Nephron progenitor cell (in vitro differentiated cells): ENCODE measurements at places on chromosomes 1 and 21.

GRCh38 chr1:175154629-175155472 is 37.7 kb downstream of the KIAA0040 start:
- DNase-seq = peak; percentile 76

DNA sequence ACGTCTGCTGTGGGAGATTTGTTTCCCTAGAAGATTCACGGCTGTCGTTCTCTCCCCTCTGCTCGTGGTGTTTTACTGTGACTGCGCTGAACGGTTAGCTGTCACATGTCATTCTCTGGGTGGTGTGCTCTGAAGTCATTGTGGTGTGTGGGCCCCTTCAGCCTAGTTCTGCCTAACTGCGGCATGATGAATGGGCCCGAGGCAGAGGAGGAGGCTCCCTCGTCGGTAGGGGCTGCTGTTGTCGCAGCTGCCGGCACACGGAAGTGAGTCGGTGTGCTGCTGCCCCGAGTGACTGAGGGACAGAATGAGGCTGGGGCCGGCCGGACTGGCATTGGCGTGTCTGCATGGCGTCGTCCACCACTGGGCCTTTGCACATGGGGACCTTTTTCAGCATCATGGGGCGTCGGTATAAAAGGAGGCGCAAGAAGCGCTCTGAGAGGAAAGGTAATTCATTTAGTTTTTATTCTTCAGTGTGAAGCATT is 77.9 kb downstream of the ADARB1 start:
- peak; percentile 67 for DNase-seq

DNA sequence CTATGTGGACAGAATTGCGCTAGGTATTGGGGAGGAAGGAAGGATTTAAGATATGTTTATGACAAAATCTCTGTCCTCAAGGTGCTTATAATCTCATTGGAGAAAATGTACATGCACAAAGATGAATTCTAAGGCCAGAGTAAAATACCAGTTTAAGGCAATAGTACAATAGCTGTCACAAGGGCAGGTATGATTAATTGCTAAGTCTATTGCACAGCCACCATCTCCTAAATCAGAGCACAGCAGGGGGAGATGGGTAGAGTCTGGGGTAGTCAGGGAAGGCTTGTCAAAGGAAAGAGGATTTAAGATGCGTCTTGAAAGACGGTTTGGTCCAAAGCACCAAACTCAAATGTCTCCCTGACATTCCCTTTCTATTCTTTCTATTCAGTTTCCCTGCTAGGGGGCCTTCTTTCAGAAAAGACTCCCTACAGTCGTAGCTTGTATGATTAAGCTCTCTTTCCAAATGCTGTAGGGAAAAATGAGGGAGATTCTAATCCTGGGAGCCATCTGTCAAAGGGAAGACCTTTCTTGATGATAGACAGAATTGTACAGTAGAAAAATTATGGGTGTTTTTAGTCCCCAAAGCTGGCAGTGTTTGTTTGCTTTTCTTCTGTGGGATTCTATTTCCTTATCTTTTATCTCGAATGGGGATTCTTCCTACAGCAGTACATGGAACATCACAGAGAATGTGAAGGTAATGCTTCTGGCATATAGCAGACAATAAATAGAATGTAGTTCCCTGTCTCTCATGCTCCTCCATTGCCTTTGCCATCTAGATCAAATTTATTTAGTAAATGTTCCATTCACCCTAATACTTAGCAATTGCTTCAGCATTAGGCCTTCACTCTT is 107.6 kb upstream of the NFIA start:
- no peak for DNase-seq

- DNase-seq = peak; percentile 64
Observed at GRCh38 chr1:17984583-17984982, 123.0 kb upstream of the IGSF21 start.

- peak; percentile 45 for DNase-seq
Observed at GRCh38 chr1:61005614-61006580, 76.5 kb upstream of the NFIA start.

DNA sequence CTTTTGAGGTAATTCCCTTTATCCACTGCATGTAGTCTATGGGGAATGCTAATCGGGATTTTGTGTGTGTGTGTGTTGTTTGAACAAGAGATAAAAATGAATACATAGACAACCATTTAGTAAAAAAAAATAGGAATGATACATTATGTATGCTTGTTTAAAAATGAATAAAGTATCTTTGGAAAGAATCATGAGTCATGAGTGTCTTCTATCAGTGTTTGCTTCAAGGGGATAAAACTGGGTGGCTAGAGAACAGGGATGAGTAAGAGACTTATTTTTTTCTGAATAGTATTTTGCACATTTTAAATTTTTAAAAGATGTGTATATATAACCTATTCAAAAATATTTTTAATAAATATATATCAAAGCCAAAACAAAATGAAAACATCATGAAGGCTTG is 839.4 kb upstream of the ADGRL4 start:
- DNase-seq = no peak

GRCh38 chr1:156383023-156383422 is 14.0 kb downstream of the RHBG start:
- DNase-seq = peak; percentile 78

DNA sequence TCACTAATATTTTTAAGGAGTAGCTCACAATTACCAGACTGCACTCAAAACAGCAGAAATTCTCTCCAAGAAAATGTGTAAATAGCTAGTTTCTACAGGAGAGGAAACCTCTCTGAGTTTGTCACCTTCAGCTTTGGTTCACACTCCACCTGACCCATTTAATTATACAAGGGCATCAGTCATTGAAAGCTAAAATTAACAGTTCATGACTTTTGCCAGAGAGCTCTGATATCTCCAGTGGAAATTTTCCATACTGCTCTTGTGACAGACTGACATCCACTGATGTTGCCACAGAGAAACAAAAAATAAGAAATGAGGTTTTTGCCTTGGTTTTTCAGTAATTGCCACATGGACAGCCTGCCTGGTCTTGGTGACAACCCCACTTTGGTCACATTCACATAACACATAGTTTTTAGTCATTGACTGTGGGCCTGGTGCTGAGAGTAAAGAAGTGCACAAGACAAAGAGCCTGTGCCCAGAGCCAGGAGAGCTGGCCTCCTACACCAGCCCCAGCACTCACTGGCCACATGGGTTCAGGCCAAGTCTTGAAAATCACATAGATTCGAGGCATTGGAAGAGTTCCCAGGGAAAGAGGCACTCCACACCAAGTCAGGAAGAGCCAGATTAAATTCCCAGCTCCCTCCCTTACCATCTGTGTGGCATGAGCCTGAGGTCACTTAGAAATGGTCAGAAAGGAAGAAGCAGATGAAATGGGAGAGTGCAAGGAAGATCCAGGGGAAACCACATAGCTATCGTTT is 13.8 kb upstream of the SIM2 start:
- DNase-seq = no peak

DNA sequence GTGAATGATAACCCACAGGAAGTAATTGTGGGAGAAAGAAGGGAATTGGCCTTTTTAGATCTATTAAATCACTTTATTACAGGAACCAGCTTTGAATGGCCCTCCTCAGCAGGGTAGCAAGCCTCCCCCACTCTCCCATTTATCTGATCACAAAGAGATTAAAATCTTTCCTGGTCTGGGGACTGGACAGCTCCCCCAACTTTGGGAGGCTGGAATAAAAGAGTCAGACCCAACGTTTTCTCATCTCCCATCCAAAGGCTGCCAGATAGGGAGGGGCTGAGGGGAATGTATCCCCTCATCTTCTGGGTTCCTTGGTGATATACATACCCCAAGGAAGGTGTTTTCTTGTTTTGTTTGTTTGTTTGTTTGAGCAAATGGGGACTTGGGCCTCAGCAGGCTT is 2.4 kb downstream of the LIN28A start:
- DNase-seq = no peak

GRCh38 chr1:3181956-3182355 is 113.0 kb downstream of the PRDM16 start:
- DNase-seq = no peak

DNA sequence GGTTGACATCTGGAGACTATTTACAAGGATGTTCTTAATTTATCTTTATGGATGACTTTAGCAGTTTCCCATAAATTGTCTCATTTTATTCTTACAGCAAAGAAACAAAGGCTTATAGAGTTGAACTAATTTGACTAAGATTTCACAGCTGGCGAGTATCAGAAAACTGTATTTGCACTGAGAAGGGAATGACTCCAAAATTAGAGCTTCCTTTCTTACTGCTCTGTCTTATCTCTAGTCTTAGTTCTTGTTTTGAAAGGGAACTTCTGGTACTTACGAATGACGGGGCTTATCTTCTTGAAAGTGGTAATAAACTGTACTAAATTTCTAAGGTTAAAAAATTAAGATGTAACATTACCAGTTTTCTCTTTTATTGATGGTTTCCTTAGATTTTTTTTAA is 13.6 kb downstream of the CNST start:
- DNase-seq = no peak

DNA sequence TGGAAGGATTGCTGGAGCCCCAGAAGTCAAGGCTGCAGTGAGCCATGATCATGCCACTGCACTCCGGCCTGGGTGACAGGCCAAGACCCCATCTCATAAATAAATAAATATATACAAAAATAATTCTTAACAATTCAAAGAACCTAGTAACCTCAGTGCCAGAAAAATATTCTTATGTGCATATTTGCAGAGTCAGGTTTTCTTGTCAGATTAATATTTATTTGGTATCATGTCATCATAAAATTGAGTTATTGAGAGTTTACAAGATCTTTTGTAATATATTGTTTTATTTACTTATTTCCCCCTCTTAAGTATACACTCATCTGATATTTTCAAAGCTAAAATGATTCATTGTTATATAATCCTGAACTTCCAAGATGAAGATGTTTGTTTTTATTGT is 24.5 kb upstream of the AGL start:
- no peak for DNase-seq

DNA sequence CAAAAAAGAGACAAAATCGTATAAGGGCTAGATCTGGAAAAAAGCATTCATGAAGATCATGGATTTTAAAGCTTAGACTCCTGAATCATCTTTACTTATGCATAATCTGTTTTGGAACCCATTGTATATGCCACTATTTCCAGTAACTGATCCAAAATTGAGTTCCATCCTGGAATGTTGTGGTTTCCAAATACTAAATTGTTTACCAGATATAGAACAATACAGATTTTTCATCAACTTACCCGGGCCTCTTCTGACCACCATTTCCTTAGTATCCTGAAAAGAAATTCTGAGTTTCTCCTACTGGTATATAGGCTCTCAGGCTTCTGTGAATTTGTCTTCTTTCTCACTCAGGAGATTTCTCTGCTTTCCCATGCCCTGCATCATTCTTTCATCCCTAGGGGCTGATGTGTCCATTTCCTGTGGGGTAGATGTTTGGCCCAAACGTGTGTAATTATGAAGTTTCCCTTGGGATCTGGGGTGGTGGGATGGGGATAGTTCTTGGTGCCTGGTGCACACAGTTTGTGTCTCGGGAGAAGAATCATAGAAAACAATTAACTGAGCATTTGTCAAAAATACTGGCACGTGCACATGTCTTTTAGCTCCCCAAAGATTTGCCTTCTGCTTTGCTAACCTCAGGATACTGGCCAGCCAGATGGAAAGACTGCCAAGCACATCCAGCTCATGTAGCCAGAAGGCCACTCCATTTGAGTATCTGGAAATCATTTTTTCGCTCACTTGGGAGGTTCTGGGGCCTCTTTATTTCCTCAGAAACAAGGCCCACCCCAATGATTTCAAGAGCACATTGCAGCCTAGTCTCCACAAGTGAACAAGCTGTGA is 127.8 kb downstream of the NTMT2 start:
- no peak for DNase-seq

DNA sequence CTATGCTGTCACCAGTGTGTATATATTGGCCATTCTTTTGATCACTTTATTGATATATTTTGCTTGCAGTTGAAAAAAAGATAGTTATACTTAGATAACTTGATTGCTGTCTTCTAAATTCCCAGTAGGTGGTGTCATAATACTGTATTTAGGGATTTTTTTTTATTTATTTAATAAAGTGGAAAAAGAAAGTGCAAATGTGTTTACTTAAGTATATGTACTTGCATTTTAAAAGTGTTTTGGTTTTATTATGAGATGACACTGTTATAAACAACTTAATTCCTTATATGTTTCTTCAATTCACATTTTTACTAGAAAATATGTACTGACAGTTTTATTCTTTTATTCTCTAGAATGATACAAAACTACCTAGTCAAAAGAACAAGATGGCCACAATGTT is 164.8 kb downstream of the USP25 start:
- no peak for DNase-seq

- peak; percentile 74 for DNase-seq
Observed at GRCh38 chr1:111989531-111990025, at the start of gene KCND3. Gene KCND3, minus strand, starts transcription at chr1:111989668.

DNA sequence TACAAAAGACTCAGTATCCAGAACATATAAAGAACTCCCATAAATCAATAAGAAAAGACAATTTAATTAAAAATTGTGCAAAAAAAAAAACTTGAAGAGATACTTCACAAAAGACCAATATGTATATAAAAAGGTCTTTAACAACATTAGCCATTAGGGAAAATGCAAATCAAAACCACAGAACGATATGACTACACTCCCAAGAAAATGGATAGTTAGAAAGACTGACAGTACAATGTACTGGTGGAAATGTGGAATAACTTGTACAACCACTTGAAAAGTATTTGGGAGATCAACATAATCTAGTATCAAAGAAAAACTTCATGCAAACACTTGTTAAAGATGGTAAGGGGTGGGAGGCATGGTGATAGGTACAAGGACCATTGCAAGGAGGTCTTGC is 3.9 kb upstream of the CLCA1 start:
- no peak for DNase-seq

DNA sequence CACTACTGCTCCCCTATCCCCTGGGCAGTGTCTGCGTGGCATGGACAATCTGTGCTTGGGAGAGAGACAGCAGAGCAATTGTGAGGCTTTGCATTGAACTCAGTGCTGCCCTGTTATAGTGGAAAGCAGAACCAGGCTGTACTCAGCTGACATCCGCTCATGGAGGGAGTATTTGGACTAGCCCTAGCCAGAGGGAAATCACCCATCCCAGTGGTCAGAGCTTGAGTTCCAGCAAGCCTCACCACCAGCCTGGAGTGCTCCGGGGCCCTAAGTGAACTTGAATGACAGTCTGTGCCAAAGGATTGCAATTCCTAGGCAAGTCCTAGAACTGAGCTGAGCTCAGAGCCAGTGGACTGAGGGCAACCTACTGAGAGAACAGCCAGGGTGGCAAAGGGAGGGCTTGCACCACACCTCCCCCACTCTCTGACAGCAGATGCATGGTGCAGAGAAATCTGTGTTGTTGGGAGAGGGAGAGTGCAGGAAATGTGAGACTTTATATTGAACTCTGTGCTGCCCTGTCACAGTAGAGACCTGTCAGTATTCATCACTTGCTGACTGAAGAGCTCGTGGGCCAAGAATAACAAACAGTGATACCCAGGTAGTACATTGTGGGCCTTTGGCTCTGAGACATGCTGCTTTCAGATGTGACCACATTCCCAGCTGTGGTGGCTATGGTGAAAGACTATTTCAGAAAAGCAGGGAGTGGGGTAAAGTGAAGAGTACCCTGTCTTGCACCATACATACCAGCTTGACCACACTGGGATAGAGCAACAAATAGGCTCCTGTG is 107.7 kb upstream of the SLC5A9 start:
- no peak for DNase-seq

GRCh38 chr1:211126622-211127021 is 7.3 kb downstream of the KCNH1 start:
- DNase-seq = no peak
